ENCODE measurements at places on chromosomes 1 and 21. TPM values are rescaled to one million over a fixed set of nuclear protein-coding genes. Genes with fewer than 3 reads are reported as not detected.

GRCh38 chr1:177307771-177308170 is 137.0 kb downstream of the BRINP2 start:
- DNase-seq, result no peak

- DNase-seq, result no peak
Measured at GRCh38 chr1:37482004-37482785, 7.8 kb downstream of the ZC3H12A start.

ANKRD45 gene
- total RNA-seq, result 0.85 TPM

- DNase-seq, result no peak
Measured at GRCh38 chr1:7373876-7374562, 397.1 kb upstream of the VAMP3 start.

DNA sequence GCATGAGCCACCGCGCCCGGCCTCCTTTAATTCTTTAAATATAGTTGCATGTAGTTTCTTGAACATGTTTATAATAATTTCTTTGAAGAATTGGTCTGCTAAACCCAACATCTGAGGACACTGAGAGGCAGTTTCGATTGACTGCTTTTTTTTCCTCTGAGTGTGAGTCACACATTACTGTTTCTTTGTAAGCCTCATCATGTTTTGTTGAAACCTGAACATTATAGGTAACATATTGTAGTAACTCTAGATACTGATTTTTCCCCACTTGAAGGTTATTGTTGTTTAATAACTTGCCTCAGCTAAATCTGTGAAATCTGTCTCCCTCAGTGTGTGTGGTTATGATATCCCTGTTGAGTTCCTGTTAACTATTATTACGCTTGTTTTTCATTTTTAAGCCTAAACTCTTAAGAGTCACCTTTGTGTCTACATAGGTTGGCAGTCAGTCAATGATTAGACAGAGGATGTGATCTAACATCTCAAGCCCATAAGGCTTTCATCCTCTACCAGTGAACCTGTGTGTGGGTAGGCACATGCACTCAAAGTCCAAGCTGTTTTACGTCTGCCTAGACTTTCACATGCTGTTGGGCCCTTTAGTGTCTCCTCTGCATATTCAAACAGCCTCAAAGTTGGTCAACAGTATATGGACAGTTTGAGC is 155.5 kb downstream of the KCNH1 start:
- no peak for DNase-seq

- no peak for DNase-seq
Measured at GRCh38 chr1:164660775-164661174, 101.8 kb downstream of the PBX1 start.

DNA sequence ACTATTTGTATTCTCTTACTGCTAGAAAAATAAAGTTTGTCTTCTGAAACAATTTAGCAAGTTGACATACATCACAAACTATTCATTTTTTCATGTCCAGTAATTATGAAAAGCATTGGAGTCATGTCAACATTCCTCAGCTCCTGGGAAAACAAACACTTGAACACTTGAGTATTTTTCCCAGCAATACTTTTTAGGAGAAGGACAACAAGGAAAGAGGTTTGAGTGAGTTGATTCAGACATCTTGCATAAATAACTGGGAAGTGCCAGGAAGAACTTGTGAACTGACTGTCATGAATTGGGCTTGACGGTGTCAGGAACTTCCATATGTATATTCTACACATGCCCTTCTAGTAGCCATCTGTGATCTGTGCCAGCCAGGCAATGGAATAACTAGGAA is 195.6 kb downstream of the HMCN1 start:
- DNase-seq, result no peak

DNA sequence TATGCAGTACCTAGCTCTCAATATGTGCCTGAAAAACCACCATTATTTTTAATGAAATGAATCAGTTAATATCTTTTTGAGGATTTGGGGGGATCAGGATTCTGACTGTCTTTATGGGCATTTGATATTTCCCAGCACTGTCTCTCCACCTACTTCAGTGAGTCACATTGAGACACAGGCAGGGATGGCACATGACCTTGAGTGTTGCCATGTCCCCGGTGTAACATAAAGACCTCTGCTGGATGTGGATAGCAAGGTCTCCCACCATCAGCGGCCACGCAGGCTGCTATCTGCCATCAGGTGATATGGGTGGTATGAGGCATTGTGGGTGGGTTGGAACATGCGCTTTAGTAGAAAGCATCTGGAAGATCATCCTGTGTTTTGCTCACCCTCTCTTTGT is 103.2 kb downstream of the RGL1 start:
- no peak for DNase-seq

C1orf210 gene
- total RNA-seq, result not detected

DNA sequence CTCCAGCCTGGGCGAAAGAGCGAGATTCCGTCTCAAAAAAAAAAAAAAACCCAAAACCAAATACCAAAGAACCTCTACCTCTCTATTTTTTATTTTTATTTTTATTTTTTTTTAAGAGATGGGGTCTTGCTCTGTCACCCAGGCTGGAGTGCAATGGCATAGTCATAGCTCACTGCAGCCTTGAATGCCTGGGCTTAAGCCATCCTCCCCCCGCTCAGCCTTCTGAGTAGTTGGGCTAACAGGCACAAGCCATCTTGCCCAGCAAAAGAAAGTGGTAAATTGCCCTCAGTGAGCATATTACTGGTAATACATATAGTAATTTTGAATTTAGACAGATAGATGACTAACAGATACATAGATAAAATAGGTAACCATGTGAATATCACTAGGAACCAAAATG is 77.4 kb downstream of the ASH1L start:
- no peak for DNase-seq

- DNase-seq, result no peak
Measured at GRCh38 chr1:216830424-216831210, 107.4 kb upstream of the ESRRG start.

RGS7 gene
- not detected for total RNA-seq
